C1 segment of cervical spinal cord (tissue), 14 donors: ENCODE measurements at places on chromosomes 11 and 22.

- DNase-seq, result no peak
Observed at GRCh38 chr11:35525501-35526175, at the start of gene PAMR1. Gene PAMR1 (minus strand): TSS chr11:35525616. CDS start chr11:35525585, 31 bp downstream.

DNA sequence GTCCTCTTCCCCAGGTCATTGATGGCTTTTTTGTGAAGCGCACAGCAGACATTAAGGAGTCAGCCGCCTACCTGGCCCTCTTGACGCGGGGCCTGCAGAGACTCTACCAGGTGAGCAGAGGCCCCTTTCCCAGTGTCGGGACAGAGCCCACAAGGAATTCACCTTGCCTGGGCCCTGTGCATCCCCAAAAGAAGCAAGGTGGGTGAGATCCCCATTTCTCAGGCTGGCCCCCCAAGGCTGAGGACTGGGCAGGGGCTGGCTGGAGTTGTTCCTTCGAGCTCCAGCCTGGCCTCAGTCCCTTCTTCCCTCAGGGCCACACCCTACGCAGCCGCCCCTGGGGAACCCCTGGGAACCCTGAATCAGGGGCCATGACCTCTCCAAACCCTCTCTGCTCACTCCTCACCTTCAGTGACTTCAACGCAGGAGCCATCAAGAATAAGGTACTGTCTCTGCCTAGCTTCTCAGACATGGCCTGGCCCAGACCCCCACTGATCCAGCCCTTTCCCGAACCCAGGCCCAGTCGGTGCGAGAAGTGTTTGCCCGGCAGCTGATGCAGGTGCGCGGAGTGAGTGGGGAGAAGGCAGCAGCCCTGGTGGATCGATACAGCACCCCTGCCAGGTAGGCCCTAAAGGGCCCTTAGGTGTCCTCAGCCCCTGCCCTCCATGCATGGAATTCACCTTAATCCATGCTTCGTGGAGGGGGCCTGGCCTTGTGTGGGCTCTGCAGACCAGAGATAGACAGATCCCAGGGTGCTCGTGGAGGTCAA, 4.7 kb downstream of the MUS81 start:
- DNase-seq, result no peak

GRCh38 chr11:1948389-1948788, 1.3 kb downstream of the MRPL23 start:
- no peak for DNase-seq

GRCh38 chr11:65381716-65382032, 772 bp downstream of the SLC25A45 start:
- no peak for DNase-seq

DNA sequence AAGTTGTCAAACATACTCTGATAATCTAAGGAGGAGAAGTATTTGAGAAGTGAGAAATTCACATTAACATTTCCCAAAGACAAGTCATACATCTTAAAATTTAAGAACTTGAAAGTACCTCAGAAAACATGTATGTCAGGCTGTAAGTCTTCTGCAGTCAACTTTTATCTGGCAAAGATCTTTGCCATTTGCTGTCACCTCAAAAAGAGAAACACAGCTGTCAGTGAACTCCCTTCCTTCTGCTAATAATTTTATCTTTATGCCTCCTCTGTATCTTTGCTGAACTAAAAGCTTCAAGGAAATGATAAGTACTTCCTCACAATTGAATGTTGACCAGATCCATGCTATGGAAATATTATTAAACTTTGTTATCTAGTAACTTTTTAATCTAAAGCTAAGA, 18.7 kb downstream of the TTC17 start:
- no peak for DNase-seq

GRCh38 chr11:77698896-77699295, 61.3 kb upstream of the CLNS1A start:
- DNase-seq, result no peak

- DNase-seq, result no peak
Observed at GRCh38 chr22:27198518-27199035, 541.2 kb downstream of the MIAT start.

DNA sequence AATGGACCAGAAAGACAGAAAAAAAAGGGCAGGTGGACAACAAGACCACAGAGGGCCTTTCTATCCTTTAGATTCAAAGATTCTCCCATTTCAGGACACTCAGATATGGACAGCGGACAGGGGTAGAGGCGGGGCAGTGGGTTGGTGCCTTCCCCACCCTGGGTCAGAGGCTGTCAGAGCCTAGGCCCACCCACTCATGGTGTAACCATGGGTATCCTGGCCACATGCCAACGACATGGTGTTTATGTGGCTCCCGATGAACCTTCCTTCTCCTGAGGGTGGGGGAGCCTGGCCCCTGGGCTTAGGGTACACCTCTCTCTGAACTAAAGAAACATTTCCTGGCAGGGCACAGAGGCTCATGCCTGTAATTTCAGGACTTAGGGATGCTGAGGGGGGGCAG, 14.3 kb upstream of the P2RY2 start:
- no peak for DNase-seq

GRCh38 chr11:118430956-118431355, 5.3 kb upstream of the KMT2A start:
- DNase-seq, result no peak
